ENCODE measurements at places on chromosomes 5 and 9.

DNA sequence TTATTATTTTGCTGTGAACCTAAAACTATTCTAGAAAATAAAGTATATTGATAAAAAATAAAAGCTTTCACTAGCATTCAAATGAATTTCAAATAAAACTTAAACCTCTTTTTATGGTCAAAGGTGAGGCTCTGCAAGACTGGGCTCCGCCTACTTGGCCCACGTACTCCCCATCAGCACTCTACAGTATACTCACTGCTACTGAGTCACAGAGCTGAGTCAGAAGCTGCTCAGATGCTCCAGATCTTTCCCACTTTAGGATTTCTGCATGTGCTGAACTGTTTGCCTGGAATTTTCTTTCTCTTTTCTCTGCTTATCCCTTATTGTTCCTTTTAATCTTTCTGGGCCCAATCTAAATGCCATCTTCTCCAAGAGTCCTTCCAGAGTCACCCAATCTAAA is 331.9 kb upstream of the CCNG1 start:
- no peak for DNase-seq

DNA sequence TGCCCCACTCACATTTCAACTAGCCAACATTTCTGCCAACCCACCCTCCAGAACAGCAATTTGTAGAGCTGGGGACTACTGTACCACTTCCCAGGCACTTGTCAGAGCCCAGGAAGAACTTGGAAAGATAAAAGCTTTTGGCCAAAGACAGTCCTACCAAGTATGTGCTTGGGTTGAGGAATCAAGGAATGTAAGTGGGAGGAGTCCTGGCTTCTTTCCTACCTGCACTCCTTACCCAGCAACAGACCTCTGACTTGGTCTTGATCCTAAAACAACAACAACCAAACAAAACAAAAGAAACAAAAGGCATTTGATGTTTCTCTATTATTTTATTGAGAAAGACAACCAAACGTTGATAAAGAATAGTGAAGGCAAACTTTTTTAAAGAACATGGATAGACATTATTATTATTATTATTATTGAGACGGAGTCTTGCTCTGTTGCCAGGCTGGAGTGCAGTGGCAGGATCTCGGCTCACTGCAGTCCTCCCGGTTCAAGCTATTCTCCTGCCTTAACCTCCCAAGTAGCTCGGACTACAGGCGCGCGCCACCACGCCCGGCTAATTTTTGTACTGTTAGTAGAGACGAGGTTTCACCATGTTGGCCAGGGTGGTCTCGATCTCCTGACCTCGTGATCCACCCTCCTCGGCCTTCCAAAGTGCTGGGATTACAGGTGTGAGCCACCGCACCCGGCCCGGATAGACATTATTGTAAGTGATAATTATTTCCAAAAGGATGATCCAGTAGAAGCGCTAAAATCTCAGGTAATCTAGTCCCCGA is 33.5 kb downstream of the ANXA2R start:
- DNase-seq, result no peak

DNA sequence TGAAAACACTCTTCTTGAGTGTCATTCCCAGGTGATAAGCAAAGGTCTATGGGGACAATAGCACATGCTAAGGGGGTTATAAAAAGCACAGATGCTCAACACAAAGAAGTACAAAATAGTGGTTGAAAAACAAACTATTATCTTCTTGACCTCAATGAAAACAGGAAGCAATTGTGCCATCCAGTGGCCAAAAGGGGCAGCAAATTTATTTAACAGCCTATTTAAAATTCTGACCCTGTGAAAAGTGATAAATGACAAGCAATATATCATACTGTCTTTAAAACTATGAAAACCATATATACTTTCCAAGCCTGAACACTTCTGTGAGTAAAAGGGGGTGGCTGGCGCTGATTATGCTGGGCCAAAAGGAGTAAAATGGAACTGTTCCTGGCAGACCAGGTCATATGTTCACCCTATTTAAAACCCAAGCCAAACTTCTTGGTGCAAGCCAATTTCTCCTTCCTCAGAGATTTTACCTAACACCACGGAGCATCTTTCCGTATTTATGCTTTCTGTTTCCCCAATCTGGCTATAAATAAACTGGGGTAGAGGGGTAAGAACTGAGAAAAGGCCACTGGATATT is 29.7 kb downstream of the TEX10 start:
- DNase-seq, result no peak

- DNase-seq, result no peak
Observed at GRCh38 chr5:88741964-88742363, 141.0 kb downstream of the MEF2C start.

DNA sequence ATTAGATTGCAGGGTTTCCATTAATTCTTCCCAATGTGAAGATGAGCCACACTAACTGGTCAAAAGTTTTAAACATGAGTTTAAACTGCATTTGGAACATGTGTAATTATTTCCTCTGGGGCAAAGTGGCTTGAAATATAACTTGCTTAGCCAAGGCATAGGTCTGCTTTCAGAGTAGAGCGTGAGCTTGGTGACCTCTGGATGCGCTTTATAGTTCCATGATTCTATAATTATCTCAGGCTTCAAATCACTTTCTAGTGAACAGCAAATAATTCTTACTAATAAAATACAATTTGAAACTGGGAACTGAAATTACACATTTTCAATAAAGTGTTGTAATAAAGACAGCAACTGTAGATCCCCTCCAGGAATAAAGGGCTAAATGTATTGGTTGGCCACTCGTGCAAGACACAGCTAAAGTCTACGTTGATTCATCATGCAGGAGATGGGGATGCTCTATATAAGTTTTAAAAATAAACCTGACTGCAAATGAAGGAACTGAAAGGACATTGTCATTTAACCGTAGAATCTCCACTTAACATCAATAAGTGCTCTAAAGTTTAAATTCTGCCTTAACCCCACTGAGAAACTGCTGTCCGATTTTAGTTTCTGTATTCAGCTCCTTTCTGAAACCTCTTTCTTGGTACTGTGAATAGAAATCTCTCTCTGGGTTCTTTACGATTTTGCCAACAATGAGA is 460.0 kb downstream of the PSAT1 start:
- DNase-seq, result no peak

GRCh38 chr5:141382469-141383294 is at the start of gene PCDHGA7:
Gene PCDHGA7 (plus strand): TSS chr5:141382742. CDS start chr5:141382900, 158 bp downstream.
- DNase-seq, result no peak

GRCh38 chr5:147508711-147509040 is 1.2 kb downstream of the DPYSL3 start:
- DNase-seq, result no peak

- DNase-seq, result peak; percentile 55
Observed at GRCh38 chr5:125083981-125084380, 337.5 kb upstream of the ZNF608 start.

GRCh38 chr9:38408719-38409118 is 15.5 kb downstream of the IGFBPL1 start:
- DNase-seq, result no peak

DNA sequence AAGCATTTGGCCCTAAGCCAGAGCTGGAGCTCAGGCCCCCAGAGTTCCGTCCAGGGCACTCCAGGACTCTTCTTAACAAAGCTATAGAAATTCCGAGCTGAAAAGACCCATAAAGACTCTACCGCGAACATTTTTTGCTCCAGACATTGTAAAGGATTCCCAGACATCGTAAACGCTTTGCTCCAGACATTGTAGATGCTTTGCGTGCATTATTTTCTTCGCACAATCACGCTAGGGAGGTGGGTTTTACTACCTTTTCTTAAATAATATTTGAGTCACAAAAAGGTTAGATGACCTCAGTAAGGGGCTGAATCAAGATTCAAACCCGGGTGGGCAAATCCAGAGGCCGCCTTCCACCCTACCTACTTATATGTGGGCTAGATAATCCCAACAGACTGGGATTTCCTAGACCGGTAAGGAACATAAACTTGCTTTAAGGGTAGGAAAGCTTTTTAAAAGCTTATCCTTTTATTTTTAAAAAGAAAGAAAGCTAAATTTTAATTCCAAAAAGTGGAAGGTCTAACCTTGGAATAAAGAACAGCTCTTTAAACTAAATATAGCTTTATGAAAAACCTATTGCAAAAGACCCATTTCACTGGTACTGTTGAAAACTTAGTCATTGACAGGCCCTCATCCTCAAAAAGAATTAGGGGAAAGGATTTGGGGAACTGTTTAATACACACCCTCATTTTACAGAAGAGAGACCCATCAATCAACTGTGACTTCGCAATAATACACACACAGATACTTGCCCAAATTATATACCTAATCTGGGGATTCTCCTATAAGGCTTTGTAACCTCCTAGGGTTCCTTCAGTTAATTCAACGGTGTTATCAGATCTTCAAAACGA is 822 bp upstream of the TNIP1 start:
- DNase-seq, result no peak

Measured in AG04450 (cell line).